Activated T-helper 17 cell treated with anti-CD3 and anti-CD28 coated beads, Interleukin-2, amount 50 U/mL, for 72 hours (primary cell): ENCODE measurements at places on chromosomes 5 and 9. TPM values are rescaled to one million over a fixed set of nuclear protein-coding genes. Genes with fewer than 3 reads are reported as not detected.

- ATAC-seq: no peak
Observed at GRCh38 chr5:149475777-149476176, 75.5 kb downstream of the CSNK1A1 start.

DNA sequence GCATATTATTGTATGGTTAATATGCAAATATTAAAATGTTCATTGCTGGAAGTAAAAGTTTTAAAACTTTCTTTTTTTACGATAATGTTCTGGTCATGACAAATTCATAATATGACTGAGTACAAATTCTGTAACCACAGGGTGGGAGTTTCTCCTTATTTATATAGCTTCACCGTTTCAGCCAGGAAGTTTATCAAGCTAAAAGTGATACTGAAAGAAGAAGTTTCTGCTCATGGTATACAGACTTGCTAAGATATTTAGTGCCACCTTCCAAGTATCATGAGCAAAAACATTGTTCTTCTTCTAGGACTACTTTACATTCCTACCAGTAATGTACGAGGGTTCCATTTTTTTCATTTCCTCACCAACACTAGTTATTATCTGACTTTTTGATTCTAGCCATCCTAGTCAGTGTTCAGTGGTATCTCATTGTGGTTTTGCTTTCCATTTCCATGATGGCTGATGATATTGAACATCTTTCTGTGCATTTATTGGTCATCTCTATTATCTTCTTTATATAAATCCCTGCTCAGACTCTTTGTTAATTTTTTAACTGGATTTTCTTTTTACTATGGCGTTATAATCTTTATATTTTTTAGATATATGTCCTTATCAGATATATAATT lies 94.2 kb upstream of the PRRC1 start:
- no peak for ATAC-seq

DNA sequence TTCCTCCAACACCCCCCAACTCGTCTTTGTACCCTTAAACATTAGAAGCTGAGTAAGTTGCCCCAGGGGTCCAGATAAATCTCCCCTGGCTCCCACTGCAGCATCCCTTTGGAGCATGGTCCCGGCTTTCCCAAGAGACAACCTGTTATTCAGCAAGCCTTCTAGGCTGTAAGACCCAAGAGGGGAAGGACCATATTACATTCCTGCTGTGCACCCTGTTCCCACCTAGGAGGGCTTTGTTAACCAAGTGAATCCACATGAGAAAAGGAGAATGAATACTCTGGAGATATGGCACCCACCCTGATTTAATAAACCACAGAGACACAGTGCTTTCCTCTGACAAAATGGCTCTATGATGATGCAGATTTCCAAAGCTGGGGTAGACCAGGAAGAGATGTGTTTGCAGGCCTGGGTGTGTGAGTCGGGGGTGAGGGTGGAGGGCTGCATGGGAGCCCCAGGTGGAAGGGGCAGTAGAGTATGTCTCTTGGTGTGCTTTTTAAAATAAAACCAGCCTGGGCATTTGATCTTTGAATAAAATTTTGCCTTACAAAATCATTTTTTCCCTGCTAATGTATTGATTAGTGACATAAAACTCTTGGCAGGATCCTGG lies 325.2 kb downstream of the DRD1 start:
- ATAC-seq: no peak

DNA sequence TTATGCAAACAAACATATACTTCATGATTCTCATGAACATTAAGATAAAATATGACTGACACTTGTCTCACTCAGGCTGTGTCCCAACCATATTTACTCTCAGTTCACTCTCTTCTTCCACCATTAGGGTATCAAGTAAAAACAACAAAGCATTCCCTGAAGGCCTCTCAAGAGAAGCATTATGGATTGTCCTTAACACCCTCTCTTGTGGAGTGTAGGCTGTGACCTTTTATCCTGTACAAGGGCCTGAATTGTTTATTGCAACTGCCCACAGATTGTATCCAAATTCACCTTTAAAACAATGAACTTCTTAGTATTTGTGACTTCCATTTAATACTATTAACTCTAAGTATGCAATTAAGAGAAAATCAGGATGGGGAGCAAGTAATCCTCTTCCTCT lies 78.1 kb downstream of the RICTOR start:
- ATAC-seq: no peak

- no peak for ATAC-seq
Observed at GRCh38 chr9:3447143-3447542, 78.7 kb downstream of the RFX3 start.

DNA sequence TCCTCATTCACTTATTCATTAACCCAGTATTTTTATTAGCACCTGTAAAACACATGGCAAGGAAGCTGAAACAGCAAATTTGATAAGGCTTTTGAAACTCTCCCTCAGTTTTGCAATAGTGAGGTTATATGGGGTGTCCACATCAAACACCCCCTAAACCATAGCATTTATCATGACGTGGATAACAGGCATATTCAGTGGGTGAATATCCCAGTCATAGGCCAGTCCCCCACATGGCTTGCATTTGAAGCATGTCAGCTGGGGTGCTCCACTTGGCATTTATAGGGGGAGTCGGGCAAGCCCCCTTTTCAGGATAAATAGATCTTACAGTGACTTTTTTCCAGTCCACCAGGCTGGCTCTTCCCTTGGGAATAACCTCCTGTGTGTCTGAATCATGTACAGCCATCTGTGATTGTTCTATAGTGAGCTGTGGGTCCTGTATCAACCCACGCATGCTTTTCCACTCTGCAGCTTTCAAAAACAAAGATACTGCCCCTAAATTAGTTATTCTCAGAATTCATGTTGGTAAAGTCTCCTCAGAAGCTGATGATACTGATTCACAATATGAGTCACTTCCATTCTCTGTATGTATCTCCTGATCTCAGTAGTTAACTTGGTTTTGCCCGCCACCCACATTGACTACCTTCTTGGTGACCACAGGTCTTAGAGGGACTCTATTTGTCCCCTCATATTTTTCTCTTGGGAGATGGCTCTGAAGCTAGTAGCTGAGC lies 84.4 kb upstream of the SPIN1 start:
- ATAC-seq: peak; percentile 94

GRCh38 chr9:4272126-4272525 lies 27.7 kb downstream of the GLIS3 start:
- no peak for ATAC-seq

- ATAC-seq: peak; percentile 44
Observed at GRCh38 chr5:142109331-142110045, 909 bp downstream of the NDFIP1 start.

GRCh38 chr9:77729177-77729576 lies 81.1 kb upstream of the GNA14 start:
- ATAC-seq: peak; percentile 74

- ATAC-seq: no peak
Observed at GRCh38 chr9:12464400-12464799, 228.8 kb upstream of the TYRP1 start.

DNA sequence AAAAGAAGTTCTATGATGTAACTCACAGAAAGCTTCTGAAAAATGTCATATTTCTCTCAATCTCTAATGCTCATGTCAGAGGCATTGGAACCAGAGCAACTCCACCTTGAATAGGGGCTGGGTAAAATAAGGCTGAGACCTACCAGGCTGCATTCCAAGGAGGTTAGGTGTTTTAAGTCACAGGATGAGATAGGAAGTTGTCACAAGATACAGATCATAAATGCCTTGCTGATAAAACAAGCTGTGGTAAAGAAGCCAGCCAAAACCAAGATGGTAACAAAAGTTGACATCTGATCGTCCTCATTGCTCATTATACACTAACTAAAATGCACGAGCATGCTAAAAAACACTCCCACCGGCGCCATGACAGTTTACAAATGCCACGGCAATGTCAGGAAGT lies 411.1 kb upstream of the GRIA1 start:
- no peak for ATAC-seq

DNA sequence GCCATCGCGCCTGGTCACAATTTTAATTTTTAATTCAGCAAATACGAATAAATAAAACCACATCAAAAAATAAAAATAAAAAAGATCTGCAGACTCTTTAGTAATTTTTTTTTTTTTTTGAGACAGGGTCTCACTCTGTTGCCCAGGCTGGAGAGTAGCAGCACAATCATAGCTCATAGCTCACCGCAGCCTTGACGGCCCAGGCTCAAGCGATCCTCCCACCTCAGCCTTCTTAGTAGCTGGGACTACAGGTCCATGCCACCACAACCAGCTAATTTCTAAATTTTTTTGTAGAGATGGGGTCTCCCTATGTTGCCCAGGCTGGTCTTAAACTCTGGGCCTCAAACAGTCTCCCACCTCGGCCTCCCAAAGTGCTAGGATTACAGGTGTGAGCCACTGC lies 14.2 kb downstream of the NANS start:
- ATAC-seq: no peak

- peak; percentile 88 for ATAC-seq
Observed at GRCh38 chr9:132877824-132878694, at the start of gene AK8. Gene AK8, minus strand, starts transcription at chr9:132878284. Its CDS starts 29 bp downstream, at chr9:132878255.

DNA sequence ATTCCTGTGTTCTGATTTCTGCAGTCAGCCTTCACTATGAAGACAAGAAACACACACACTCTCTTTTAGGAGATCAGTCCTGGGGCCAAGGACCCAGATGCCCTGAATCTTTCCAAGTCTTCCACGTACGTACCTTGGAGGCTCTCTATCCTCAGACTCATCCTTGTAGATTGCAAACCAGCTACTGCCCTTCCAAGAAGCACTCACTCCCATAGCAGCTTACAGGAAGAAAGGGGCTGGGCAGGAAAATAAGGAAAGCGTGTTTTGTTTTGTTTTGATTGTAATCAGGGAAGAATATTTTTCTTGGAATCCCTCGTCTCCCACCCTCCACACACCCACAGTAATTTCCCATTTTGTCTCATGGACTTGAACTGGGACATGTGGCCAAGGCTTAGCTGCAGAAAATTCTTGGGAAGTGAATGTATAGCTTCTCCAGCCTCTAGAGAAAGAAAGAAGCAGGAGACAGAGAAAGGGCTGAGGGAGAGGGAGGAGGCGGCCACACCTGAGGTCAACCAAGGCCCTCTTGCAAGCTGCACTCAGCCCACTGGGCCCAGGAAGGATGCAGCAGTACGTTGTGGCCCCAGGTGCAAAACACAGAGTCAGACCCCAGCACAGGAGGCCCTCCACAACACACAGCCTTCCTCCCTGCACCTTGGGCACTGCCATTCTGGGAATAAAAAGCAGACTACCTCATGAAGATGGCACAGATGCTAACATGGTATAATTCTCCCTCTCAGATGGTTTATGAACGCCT lies 29.9 kb downstream of the IRX2 start:
- no peak for ATAC-seq

DNA sequence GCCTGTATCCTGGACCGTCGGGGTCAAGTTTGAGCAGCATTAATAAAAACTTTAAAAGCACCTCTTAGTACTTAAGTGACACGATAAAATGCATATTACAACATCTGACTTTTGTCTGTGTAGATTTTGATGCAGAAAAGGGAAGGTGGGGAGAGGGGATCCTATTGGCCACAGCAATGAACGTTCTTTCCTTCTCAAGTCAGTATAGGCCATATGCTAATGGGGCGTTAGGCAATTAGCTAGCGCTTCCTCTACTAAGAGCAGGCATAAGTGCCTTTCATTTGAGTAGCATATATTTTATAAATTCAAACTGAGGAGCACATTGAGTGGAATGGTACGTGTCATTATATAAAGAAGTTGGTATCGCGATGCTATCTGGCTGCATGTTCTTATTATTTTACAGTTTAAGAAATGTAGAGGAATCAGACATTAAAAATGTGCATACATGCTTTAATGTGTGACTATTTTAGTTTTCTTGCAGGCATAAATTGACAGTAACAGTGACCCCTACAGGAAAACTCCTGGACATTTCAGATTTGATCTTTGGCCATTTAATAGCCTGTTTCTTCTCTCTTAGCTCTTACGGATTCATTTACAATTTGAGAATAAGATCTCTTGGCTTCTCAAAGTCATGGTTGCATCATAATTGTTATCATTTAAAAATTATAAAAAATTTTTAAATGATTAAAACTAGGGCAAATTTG lies 1.1 kb upstream of the GNA14 start:
- ATAC-seq: no peak

Gene MCC
- 4.3 TPM for total RNA-seq

Gene IL9
- total RNA-seq: 29.3 TPM

Gene TRIP13
- total RNA-seq: 18.3 TPM

Gene AOPEP
- 16.4 TPM for total RNA-seq

Gene SCGB3A2
- total RNA-seq: not detected

Gene PCA3
- not detected for total RNA-seq

Gene CXCL14
- total RNA-seq: not detected

Gene GFI1B
- not detected for total RNA-seq

Gene SLC6A19
- not detected for total RNA-seq

Gene MRPS27
- total RNA-seq: 71.2 TPM
